ENCODE measurements at places on chromosomes 1 and 21. TPM values are rescaled to one million over a fixed set of nuclear protein-coding genes. Genes with fewer than 3 reads are reported as not detected.

The TRIM58 gene
- total RNA-seq, result not detected

The PYHIN1 gene
- not detected for total RNA-seq

The RGS5 gene
- 1.4 TPM for total RNA-seq

The IGSF9 gene
- 0.22 TPM for total RNA-seq

The EXOSC10 gene
- total RNA-seq, result 37.5 TPM

The RPRD2 gene
- 15.0 TPM for total RNA-seq

The GJA5 gene
- not detected for total RNA-seq

The EFNA1 gene
- 34.4 TPM for total RNA-seq

The MATN1 gene
- 0.05 TPM for total RNA-seq

The OR2T2 gene
- total RNA-seq, result not detected

The ALDH4A1 gene
- 13.4 TPM for total RNA-seq

The ZYG11B gene
- 4.6 TPM for total RNA-seq

The FAM151A gene
- total RNA-seq, result not detected

The OTUD3 gene
- total RNA-seq, result 2.6 TPM

The TAGLN2 gene
- total RNA-seq, result 1,081 TPM

The IL19 gene
- total RNA-seq, result not detected

The PLPPR4 gene
- total RNA-seq, result not detected

The S1PR1 gene
- not detected for total RNA-seq

The SIM2 gene
- total RNA-seq, result 11.7 TPM

The IPO9 gene
- 23.7 TPM for total RNA-seq

The ADGRL4 gene
- not detected for total RNA-seq

The KCNJ9 gene
- not detected for total RNA-seq

The TFF2 gene
- 0.47 TPM for total RNA-seq

The ABCG1 gene
- total RNA-seq, result 2.6 TPM

The KRTCAP2 gene
- 252 TPM for total RNA-seq

The FCRL3 gene
- total RNA-seq, result not detected

The NTRK1 gene
- 0.21 TPM for total RNA-seq
